ENCODE measurements at places on chromosomes 1 and 21.

DNA sequence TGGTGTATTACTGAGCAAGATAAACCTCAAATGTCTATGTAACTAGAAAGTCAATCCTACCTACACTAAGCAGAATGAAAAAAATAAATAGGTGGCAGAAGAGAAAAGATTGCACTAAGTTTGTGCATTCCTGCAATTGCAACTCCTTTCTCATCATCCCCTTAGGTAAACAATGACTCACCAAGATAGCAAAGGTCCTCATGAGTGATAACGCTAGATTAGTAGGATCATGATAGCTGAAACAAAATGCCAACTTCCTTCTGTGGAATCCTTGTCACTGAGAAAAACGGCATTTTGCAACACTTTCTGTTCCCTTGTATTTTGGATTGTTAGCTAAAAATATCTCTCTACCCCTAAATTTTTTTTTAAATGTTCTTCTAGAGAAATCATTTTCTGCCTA, 20.0 kb upstream of the FCER1A start:
- DNase-seq: no peak

GRCh38 chr1:94039871-94040569, 80.9 kb downstream of the ABCA4 start:
- no peak for DNase-seq

DNA sequence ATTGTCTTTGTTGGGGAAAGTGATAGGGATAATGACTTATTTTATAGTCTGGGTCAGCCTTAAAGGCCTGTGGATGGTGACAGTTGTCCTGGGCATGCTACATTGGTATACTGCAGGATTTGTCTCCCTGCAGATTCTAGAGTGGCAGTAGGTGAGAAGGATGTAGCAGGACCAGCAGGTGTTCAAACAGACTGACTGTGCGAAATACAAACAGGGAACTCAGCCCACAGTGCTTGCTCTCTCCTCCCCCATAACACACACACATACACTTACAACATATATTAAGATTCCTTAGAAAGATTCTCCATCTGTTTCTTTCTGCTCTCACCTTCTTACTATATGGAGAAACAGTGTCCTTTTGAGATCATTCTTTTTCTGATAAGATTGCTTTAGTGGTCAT, 6.9 kb downstream of the PDE4B start:
- DNase-seq: no peak

GRCh38 chr1:115753830-115754229, 14.7 kb downstream of the CASQ2 start:
- DNase-seq: no peak

GRCh38 chr1:237235091-237235490, 193.1 kb downstream of the RYR2 start:
- no peak for DNase-seq

GRCh38 chr1:15850471-15851001, 3.0 kb downstream of the SPEN start:
- DNase-seq: no peak

DNA sequence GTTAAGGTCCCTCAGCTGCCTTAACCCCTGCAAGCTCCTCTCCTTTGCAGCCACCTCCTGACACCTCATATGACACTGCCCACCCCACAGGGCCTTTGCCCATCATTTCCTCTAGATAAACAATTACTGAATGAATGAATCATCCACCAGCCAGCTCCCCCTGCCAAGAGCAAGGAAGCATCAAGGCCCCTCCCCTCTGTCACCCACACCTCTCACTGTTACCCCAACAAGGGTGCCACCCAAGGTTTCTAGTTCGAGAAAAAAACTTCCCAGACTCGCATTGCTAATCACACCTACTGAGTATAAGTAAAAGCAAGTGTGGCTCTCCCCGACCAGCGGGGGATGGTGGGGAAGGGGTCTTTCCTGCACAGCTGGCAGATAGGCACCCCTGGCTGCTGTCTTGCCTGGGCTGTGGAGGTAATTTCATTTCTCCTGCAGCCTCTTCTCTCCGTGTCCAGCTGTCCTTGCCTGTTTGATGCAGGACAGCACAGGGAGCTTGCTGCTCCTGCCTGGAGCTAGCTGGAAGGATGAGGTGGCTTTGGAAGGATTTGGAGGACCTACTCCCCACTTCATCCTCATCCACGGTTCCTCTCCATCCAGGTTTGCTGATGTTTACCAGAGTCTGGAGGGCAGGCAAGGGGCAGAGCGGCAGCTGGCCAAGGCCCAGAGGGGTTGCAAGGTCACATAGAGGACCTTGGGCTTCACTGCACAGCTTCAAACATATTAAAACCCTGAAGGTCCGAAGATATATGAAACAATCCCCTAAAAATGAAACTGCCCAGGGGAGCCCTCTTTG, 33.1 kb upstream of the LBR start:
- no peak for DNase-seq

DNA sequence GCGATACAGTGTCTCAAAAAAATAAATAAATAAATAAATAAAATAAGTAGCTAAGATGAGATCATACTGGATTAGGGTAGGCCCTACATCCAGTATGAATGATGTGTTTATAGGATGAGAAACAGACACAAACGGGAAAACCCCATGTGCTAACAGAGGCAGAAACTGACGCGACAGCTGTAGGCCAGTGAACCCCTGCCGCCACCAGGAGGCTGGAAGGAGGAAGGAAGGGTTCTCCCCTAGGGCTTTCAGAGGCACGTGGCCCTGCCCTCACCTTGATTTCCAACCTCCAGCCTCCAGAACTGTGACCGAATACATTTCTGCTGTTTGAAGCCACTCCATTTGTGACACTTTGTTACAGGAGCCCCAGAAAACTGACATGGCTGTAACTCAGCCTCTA, 38.5 kb downstream of the CHD5 start:
- DNase-seq: no peak

GRCh38 chr21:31132574-31133242, 94.4 kb upstream of the KRTAP19-8 start:
- DNase-seq: no peak

DNA sequence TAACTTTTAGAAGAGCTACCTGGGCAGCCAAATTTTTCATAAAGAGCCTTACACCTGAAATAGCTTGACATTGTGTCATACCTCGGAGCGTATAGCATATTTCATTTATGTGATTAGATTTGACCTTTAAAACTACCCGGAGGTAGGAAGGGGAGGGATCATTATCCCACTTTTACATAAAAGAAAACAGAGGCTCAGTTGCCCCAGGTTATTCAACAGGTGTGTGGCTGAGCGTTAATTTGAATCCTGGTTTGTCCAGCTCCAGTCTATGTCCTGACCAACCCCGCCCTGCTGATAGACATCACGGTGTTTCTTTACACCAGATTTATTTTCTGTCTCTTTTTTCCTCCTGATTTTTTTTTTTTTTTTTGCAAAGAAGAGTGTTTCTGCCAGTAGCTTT, 39.7 kb downstream of the PBX1 start:
- no peak for DNase-seq

DNA sequence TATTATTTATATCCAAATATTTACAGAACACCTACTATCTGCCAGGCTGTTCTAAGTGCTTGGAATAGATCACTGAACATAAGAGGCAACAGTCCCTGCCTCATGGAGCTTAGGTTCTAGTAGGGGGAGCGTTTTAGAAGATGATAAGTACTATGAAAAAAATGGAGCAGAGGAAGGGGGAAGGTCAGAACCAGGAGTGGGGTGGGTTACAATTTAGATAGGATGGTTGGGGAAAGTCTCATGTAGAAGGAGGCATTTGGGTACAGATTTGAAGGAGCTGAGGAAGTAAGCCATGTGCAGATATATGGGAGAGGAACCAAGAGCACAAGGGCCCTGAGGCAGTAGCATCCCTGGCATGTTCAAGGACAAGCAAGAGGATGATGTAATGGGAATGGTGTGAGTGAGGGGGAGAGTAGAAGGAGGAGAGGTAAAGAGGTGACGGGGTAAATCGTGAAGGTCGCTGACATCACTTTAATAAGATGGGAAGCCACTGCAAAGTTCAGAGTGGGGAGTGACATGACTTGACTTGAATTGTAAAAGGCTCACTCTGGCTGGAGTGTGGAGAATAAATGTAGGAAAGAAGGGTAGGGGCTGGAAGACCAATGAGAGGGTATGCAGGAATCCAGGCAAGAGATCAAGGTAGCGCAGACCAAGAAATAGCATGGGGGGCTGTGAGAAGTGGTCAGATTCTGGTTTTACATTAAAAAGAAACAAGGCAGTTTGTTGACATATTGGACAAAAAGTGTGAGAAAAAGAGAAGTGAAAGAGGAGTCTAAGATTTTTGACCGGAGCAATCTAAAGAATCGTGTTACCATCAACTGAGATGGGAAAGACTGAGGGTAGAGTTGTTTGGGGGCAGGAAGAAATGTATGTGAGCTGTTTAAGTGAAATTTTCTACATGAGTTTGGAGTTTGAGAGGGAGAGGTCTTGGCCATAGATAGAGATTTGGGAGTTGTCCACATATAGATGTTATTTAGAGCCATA, 92.6 kb downstream of the LPAR3 start:
- DNase-seq: no peak

DNA sequence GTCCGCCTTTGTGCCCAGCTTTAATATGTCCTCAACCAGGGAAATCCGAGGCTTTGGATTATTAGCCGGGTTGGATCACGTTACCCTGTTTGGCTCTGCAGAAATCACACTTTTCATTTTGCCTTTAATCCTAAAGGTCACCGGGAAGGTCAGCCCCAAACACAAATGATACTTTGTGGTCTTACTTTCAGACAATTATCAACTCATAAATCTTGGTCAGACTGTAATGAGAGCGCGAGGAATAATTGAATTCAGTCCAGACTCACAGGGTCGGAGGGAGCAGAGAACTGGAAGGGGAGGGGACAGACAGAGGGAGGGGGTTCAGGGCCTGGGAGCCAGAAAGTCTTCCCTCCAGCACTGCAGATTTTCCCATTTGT, 91.7 kb upstream of the NFIA start:
- no peak for DNase-seq

DNA sequence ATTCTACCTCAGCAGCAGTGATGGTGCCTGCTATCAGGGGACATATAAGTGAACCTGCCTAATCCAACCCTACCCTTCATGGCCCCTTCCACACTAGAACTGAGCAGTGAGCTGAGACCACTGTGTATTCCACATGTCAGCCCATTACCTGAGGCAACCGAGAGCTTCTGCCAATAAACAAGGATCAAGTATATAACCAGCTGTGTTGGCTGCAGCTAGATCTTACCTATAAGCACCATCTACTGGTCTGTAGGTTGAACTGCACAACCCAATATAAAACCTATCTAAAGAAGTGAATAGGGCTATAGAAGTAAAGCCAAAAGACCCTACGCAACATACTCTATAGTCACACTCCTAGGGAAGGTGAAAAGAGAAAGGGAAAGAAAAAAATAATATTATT, 376.9 kb downstream of the HHIPL2 start:
- DNase-seq: no peak

- no peak for DNase-seq
Observed at GRCh38 chr1:207089627-207090355, 1.1 kb downstream of the C4BPB start.

DNA sequence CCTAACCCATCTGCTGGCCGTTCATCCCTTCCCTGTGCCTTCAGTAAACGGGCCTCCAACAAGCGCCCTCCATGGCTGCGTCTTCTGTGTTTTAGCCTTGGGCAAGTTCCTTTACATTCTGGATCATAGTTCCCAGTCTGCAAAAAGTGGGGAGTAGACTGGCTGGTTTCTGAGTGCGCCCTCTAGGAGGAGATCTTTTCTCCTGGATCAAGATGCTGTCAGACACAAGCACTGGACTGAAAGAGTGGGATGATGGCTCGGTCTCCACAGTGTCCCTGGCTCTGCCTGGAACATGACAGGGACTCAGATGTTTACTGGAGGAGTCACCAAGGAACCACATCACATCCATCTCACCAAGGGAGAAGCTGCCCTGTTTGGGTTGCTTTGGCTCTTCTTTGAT, 88.8 kb downstream of the PRDM2 start:
- DNase-seq: no peak

DNA sequence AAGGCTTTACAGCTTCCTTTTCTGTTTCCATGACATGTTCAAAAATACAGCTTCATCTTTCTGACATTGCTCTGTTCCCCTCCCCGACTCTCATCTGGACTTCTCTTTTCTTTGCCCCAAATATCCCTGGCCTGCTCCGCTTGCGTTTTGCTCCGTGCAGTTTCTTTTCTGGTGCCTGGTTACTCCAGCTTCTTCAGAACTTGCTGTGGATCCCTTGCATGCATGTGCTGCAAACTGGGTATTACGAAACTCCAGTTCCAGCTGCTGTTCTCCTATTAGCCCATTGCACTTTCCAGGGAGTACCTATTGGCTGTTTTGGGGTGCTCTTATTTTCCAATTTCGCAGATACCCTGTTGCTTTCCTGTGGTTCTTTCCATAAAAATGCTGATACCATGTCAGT, 9.9 kb upstream of the NDC1 start:
- no peak for DNase-seq

GRCh38 chr1:226054519-226055327, 7.8 kb upstream of the H3-3A start:
- no peak for DNase-seq

DNA sequence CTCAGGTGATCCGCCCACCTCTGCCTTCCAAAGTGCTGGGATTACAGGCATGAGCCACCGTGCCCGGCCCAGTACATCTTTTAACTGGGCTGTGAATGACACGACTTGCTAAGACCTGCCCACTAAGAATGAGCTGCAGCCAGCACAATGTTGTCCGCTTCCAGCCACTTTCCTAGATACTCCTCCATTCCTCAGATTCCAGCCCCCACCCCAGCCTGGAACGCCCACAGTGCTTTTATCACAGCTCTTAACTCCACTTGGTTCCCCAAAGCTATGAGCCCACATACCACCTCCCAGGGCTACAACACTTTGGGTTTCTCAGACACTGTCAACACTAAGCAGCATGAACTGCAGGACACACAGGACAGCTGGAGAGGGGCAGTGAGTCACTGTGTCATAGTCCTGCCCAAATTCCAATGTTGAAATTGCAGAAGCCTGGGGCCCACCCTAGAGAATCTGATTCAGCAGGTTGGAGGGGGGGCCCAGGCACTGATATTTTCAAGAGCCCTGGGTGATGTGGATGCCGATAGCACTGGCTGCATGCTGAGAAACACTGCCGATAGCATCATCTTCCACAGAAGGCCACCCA, 58.0 kb downstream of the ACBD3 start:
- no peak for DNase-seq

DNA sequence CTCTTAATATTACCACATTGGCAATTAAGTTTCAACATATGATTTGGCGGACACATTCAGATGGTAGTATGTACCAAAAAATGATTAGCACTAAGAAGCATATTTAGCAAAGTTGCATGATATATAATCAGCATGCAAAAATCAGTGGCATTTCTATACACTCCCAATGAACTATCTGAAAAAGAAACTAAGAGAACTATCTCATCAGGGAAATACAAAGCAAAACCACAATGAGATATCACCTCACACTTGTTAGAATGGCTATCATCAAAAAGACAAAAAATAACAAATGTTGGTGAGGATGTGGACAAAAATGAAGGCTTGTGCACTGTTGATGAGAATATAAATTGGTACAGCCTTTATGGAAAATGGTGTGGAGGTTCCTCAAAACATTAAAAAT, 31.4 kb upstream of the DENND1B start:
- DNase-seq: no peak

DNA sequence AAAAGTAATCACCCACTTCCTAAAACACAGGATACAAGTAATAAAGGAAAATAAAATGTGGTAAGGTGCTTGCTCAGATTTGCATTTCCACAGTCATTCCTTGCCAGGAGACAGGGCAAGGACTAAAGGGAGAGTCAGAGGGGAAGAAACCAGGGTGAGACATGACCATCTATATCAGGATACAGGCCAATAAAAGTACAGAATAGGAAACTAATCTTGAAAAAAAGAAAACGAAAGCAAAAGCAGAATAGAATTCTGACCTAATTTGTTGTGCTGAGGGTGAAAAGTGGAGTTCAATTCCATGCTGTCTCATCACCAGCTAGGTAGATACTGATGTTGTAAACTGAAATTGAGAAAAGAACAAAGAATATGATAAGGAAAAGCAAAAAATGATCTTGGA, 27.3 kb downstream of the JMJD4 start:
- no peak for DNase-seq
